Glomerular endothelial cell (primary cell): ENCODE measurements at places on chromosomes 5 and 9. TPM values are rescaled to one million over a fixed set of nuclear protein-coding genes. Genes with fewer than 3 reads are reported as not detected.

Gene DAB2IP
- total RNA-seq, result 31.7 and 65.8 TPM in 2 replicates

- no peak for DNase-seq
These were observed 56.7 kb downstream of the PCDH1 start for GRCh38 chr5:141821430-141821925.

DNA sequence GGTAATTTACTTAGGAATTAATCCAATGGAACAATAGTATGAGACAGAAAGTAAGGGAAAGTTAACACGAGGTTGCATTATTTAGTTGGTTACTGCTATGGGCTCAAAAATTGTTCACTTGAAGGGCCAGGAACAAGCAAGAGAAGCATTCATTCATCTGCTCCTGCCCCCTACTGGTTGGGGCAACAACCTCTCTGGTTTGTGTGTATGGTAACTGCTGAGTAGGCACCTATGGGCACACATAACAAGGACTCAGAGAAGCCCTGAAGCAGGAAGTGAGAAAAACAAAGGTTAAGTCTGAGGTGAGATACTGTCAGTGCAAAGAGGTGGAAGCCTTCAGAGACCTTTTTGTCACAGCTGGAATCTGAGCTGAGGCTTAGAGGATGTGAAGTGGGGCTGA is 34.4 kb upstream of the RANBP6 start:
- no peak for DNase-seq

DNA sequence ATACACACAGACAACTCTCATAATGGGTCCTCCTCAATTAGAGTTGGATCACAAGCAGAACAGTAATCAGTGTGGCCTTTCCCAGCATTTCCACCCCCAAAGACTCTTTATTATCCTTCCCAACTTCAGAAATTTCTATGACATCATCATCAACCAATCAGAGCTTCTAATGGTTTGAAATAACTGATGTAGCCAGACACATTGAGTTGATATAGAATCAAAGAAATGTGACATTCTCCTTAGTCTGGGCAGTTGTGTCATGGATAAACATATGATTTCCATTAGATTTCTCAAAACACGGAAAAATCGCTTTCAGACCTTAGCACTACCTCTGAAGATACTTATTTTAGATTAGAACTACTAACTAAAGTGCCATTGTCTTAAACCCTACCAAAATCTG is 75.7 kb upstream of the NFIB start:
- no peak for DNase-seq

Gene SPATA31A3
- total RNA-seq, result not detected in 2 replicates

Gene PIP5K1B
- total RNA-seq, result 0.23 and 0.29 TPM in 2 replicates

GRCh38 chr5:137072361-137073115 is 426.6 kb downstream of the SPOCK1 start:
- DNase-seq, result no peak

Gene PAEP
- not detected in 2 replicates for total RNA-seq

DNA sequence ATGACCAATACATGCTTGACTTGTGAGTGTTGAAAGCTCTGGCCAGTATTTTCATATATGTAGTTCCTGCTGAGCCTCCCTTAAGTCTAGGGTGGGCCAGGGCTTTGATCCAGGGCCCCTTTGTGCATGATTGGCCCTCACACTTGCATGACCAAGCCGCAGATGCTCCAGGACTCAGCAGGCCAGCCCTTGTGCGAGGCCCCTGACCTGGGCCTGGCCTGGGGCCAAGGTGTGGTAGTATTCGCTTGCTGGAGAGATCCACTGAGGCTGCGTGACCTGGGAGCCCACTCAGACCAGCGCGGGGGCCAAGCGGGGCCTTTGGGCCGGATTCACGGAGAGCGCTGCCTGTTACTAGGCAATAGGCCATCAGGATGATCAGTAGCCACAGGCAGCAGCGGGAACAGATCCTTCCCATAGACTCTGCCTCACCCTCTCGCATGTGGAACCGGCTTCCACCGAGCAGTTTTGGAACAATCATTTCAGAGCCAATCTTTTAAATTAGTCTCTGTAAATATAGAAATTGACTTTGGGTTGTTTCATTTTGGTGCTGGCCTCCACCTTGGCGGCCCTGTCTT is 79.0 kb upstream of the PTCH1 start:
- DNase-seq, result no peak

DNA sequence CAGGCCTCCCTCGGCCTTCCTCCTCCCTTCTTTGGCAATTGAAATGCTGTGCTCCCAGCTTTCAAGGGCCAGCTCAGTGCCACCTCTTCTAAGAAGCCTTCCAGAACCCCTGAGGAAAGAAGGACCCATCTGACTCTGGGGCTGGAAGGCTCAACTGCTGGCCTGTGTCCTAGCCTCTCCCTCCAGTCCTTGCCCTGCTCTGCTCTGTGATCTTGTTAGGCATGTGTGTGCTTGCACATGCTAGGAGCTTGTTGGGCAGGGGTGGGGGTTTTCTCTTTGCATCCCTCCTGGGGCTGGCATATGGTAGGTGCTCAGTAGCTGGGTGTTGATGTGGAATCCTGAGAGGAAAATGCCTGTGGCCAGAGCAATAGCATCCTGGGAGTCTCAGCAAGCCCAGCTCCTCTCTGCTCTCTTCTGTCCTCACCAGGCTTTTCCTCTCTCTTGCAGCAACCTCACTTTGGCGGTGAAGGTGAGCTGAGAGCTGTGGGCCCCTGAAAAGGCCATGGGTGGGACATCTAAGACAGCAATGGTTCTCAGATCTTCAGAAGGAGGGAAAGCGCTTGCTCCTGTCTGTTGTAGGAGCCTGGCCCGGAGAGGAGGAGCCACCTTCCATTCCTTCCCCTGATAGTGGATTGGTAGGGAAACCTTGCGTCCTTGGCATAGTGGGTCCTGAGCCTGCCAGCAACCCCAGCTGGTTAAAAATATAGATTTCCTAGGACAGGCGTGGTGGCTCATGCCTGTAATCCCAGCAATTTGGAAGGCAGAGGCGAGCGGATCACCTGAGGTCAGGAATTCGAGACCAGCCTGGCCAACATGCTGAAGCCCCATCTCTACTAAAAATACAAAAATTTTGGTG is 9.9 kb downstream of the DOLK start:
- no peak for DNase-seq
